COR-L47 (cell line): ENCODE measurements at places on chromosomes 6 and 20.

DNA sequence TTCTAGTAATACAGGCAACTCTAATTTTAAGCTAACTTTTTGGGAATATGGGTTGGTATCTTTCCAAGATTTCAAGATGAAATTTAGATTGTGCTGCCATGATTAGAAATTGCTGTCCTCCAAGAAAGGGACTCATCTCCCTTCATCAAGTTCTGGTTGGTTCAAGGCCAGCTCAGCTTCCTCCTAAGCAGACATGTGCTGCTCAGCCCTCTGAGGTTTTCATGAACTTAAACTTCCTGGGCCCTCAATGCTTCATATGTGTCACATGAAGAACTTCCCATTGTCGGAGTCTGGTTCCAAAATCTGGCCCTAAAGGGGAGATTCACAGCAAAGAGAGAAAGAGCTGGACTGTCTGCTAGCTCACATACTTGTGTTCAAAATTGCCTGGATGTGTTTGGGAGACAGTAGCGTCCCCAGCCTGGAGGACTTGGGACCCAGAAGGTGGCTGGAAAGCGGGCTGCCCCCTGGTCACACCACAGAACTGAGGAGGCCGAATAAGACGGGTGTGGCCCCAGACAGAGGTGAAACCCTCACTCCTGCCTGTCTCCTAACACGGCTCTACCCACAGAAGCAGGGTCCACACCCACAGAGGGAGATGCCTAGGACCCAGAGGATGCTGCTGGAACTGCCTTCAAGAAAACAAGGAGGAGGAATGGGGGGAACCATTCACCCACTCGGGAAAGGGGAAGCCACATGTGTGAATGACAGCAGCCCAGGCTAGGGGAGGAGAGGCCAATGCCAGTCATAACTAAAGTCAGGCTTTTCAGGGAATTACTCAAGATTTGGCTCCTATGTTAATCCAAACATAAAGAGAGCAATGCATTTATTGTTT, 54.3 kb upstream of the GPR31 start:
- DNase-seq, result no peak

GRCh38 chr6:47265971-47266370, 43.7 kb downstream of the TNFRSF21 start:
- DNase-seq, result no peak

GRCh38 chr20:10987651-10988383, 314.0 kb upstream of the JAG1 start:
- DNase-seq, result no peak

GRCh38 chr20:58436868-58437645, 48.0 kb downstream of the VAPB start:
- no peak for DNase-seq

- no peak for DNase-seq
These were observed 7.1 kb downstream of the VNN2 start for GRCh38 chr6:132750455-132751248.

DNA sequence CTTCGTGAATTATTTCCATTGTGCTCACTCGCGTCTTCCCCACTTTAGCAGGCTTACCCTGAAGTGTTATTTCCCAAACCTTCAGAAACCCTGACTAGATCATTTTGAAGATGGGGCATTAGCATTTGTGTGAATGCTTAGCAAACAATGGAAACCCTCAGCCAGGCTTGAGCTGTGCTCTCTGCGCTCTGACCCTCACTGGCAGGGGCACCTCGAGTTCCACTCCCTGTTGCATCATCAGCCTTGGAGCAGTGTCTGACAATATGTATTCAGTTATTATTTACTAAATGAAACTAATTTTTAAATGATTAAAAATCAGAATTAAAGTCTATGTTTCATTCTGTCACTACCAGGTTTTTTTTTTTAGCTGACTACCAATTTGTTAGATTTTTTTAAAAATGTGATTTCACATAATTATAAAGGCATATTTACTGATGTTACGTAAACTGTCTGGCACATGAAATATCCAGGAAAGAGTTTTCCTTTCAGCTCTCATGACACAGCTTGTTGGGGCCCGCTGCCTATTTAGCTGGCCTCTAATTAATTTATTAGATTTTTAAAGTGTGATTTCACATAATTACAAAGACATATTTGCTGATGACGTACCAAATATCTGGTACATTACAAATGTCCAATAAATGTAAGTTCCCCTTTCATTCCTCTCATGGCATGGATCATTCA, 155.2 kb downstream of the PACRG start:
- no peak for DNase-seq

DNA sequence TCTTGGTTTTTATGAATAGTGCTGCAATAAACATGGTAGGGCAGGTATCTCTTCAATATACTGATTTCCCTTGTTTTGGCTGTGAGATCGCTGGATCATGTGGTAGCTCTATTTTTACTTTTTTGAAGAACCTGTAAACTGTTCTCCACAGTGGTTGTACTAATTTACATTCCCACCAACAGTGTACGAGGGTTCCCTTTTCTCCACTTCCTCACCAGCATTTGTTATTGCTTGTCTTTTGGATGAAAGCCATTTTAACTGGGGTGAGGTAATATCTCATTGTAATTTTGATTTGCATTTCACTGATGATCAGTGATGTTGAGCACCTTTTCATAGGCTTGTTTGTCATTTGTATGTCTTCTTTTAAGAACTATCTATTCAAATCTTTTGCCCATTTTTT, 8.0 kb upstream of the ARG1 start:
- DNase-seq, result no peak

DNA sequence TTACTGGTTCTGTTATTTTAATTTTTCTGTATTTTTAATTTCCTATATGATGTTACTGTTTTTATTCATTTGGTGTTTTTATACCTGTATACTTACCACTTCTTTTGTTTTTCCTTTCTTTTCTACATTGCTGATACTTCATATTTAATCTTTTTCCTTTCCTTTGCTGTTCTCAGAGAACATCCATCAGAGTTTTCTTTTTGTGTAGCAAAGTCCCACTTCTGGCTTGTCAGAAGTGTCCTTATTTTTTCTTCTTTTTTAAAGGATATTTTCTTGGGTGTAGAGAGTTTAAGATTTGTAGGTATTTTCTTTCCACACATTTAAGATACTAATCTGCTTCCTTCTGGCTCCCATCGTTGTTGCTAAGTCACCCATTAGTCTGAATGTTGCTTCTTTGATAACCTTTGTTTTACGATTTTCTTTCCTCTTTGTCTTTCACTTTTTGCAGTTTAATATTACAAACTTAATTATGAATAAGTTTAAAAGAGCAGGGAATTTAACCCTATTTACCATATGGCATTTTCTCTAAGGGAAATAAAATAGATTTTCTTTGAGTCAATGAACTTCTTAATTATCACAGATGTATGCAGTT, 18.5 kb downstream of the CD2AP start:
- no peak for DNase-seq

DNA sequence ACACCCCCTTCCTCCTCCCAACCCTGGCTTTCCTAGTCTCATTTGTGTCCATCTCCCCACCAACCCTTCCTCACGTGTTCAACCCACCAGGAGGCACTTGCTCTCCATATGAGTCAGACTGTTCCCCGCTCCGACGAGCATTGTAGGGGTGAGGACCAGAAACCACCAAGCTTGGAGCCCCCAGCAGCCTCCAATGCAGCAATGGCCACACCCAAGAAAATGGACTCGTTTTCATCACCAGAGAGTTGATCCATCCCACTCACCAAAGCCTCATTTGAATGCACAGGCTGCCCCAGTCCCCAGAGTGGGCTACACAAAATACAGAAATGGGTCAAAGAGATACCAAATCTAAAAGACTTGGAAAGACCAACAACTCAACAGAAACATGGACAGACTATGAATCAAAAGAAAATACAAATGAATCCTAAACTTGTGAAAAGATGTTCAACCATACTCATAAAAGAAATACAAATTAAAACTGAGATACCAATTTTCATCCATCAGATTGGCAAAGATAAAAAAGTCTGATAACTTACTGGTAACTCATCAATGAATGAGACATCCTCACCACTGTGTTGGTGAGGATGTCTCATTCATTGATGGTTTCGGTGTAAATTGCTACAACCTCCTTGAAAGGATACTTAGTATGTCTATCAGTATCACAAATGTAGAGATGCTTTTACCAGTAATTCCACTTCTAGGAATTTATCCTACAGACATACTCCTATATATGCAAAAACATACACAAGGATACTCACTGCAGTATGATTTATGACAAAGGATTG, 68.1 kb downstream of the TRERF1 start:
- no peak for DNase-seq

GRCh38 chr6:57072108-57072507, 17.9 kb upstream of the ZNF451 start:
- no peak for DNase-seq
